ENCODE measurements at places on chromosomes 2 and 18.

DNA sequence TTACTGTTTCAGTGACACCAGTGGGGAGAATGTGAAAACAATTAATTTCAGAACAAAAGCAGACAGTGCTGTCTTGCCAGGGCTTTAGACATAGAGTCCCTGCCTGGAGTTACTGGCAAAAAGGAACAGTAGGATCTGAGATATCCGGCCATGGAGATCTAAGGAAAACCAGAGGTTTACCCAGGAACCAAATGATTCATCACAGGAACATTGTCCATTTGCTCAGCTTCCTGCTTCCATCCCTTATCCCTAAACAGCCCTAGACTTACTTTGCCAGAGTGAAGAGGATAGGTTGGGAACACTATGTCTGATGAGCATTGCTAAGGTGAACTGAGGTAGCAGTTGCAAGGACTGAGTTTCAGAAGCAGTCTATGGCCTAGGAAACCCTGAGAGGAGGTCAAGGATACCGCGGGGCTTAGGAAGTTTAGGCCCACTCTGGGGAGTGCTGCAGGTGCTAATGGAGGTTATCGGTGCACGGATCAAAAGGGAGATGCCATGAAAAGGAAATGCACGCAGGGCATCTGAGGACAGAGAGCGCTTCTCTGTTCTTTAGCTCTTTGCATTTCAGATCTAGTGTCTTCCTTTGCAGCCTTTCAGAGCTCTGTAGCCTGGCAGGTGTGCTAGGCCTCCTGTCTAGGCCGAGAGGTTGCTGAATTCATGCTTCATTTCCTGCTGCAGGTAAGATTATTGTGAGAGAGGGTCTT, 223.9 kb downstream of the CDCA7 start:
- no peak for DNase-seq

DNA sequence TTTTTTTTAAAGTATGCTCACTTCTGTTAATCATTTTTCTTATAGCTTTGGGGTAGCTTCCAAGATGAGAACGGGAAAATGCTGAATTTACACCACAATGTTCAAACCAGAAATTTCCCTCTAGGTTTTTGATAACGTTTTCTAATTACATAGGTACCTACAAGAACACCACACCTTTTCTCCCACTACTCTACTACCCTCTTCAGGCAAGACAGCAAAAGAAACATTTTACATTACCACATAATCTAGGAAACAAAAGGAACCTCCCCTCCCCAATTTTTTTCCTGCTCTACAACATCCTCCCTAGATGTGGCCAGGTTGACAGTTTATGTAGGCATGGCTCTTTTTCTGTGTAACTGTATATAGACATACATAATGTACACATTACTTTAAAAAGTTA, 32.4 kb downstream of the NDUFAF7 start:
- no peak for DNase-seq

DNA sequence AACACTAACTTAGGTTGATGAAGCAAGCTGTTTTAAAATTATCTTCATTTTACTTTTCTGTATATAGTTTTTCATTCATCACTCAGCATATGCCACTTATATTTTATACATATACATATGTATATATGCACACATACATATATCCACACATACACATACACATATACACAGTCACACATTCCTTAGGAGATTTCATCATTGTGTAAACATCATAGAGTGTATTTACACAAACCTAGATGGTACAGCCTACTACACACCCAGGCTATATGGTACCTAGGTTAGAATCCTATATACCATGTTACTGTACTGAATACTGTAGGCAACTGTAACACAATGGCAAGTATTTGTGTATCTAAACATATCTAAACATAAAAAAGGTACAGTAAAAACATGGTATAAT, 295.5 kb upstream of the LYPD1 start:
- DNase-seq, result no peak

GRCh38 chr2:239752951-239753350, 272.2 kb downstream of the NDUFA10 start:
- no peak for DNase-seq
